ENCODE measurements at places on chromosomes 3 and 15.

DNA sequence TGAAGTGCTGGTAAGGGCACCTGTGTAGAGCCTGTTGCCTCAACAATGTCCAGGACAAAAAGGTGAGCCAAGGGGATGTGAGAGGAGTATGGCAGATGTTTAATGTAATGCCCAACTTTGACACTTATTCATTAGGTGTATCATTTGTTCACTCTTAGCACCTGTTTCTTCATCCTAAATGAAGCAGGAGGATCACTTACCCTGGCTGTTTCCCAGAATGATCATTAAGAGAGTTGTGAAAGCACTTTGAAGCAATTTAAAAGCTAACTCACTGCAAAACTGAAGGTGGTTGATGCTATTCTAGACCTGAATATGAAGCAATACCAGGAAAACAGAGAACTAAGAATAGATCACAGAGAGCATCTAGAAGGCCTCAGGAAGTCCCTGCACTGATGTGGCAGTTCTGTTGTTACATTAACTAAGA is 3.4 kb upstream of the HHLA2 start:
- no peak for DNase-seq

DNA sequence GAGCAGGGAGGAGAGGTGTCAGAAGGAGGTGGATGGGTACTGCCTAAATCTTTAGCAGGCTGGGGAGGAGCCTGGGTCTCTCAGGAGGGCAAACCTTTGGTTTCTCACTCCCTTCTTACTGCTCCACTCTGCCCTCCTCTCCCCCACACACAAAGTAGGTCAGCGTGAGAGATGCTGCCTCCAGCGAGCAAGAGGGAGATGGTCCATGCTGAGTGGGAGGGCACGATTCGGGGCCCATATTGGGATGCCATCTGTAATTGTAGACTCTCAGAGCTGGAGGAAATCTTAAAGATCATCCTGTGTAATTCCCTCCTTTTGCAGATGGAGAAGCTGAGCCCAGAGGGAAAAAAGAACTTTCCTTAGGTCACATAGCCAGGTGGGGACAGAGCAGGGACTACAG is 34.2 kb upstream of the SYN2 start:
- no peak for DNase-seq

DNA sequence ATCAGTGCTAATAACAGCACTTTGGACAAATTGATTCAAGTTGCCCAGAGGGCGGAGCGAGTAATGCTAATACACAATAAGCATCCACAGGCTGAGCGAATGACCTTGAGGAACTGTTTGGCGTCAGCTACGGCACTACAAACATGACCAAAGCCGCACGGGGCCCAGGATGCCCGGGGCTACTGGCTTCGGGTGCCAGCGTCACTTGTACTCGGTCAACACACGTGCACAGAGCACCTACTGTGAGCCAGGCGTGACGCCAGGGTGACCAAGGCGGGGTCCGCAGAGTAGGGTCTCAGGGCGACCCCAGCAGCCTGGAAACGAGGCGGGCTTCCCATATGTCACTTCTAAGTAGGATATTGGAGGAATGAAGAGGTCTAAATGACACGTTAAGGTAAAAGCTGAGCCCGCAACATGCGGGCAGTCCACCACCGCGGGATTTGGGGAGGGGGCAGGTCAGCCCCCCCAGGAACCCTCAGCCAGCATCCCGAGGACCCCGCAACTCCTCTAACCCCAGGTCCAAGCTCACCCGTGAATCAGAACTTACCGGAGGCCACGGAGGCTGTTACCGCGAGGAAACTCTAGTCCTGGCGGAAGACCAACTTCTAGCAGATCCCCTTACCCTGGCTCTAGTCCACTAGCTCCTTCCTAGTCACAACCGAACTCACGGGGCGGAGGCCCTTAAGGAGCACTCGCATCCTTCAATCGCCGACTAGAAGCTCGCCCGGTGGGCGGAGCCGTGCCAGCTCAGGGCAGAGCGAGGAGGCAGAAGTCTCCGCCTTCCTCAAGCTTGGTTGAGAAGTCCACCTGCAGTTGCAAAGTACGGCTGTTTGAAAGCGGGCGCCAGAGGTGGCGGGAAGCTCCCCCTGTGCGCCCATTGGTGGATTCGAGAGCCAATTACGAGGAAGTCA is at the start of gene CEP152:
CEP152 (minus strand) TSS at position 656 of the 911 bp plus-strand sequence. CDS start 5,420 bp downstream, outside the sequence.
- peak; percentile 98 for DNase-seq

- DNase-seq = no peak
Measured at GRCh38 chr3:189325454-189325853, 153.7 kb downstream of the TPRG1 start.

GRCh38 chr3:100150473-100150872 is 36.2 kb upstream of the FILIP1L start:
- DNase-seq = no peak

GRCh38 chr15:58677426-58677825 is 72.1 kb downstream of the ADAM10 start:
- DNase-seq = no peak

DNA sequence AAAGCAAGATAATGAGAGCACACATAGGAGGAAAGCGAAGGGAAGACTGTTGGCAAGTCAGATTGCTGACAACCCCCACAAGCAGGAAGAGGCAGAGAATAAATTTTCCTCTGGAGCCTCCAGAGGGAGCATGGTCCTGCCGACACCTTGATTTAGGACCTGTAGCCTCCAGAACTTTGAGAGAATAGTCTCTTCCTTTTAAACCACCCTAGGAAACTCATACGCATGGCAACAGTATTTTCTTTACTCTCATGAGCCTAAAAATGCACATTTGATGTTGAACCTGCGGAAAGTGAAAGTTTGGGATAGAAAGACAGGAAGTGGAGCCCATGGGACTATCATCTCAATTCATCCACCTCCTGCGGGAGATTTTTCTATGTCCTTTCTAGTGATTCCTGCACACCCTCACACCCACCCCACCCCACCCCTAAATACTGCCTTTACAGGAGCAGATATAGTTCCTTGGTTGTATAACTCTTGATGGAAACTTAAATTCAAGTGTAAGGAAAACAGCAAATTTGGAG is 116.7 kb upstream of the LPP start:
- DNase-seq = no peak

- no peak for DNase-seq
Measured at GRCh38 chr3:41693799-41694198, 268.1 kb downstream of the ULK4 start.

GRCh38 chr15:75669191-75669878 is 21.6 kb downstream of the SNX33 start:
- peak; percentile 97 for DNase-seq

DNA sequence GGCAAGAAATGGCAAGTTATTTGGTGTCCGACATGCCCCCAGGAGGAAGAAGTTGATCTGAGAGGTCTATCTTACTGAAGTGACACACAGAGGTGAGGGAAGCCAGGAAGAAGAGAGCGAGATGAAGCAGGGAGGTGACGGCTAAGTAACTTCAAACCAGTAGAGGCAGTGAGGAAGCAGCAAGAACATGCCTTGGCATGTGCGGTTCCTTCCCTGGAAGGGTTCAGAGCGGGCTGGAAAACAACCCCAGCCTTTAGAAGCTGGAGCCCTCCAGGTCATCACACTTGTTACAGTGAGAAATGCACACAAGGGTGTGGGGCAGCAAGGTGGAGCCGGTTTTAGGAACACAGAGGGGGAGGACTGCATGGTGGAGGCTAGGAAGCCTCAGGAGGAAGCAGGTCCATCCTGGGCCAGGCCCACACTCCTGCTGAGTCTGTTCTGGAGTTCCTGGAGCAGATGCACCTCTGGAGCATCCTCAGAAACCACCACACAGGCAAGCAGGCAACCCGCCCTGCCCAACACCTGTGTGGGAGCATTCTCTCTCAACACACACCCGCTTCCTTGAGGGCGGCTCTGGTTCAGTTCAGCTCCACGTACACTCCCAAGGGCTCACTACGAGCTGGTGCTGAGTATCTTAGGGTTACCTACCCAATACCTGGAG is 47.1 kb downstream of the POC1A start:
- DNase-seq = peak; percentile 45

- DNase-seq = no peak
Measured at GRCh38 chr3:136962927-136963326, 5.1 kb downstream of the IL20RB start.

- no peak for DNase-seq
Measured at GRCh38 chr3:23752126-23752525, 53.6 kb upstream of the UBE2E1 start.

- DNase-seq = no peak
Measured at GRCh38 chr3:143203142-143203541, 83.6 kb downstream of the CHST2 start.

- no peak for DNase-seq
Measured at GRCh38 chr15:77506311-77507142, 85.8 kb downstream of the HMG20A start.

GRCh38 chr3:20015525-20015924 is 3.5 kb upstream of the PP2D1 start:
- DNase-seq = no peak

DNA sequence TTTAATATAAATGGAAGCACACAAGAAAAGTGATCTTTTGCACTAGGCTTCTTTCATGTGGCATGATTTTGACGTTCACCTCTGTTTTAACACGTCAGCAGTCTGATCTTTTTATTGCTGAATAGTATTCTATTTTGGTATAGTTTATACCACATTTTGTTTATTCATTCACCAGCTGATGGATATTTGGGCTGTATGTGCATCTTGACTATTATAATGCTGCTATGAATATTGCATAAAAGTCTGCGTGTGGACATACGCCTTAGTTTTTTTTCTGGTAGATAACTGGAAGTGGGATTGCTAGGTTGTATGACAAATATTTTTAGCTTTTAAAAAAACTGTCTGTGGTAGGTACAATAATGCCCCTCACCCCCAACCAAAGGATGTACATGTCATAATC is 14.4 kb downstream of the NAA50 start:
- DNase-seq = no peak

DNA sequence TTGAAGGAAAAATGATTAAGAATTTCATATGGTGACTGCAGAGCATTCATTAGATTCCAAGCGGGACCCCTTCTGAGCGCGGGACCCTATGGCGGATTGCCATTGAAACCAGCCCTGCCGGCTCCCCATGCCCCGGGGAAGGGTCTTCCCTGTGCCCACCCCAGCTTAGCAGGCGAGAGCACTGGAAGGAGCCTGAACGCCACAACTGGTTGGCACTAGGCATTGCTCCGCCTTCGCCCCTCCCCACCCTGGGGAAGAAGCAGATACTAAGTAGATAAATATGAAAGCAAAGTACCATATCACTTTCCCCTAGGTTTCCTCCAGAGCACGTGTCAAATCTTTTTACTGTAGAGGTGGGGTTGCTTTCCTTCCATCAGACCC is 70.7 kb downstream of the CYP19A1 start:
- DNase-seq = no peak

GRCh38 chr15:57835119-57835518 is 128.6 kb downstream of the POLR2M start:
- no peak for DNase-seq

DNA sequence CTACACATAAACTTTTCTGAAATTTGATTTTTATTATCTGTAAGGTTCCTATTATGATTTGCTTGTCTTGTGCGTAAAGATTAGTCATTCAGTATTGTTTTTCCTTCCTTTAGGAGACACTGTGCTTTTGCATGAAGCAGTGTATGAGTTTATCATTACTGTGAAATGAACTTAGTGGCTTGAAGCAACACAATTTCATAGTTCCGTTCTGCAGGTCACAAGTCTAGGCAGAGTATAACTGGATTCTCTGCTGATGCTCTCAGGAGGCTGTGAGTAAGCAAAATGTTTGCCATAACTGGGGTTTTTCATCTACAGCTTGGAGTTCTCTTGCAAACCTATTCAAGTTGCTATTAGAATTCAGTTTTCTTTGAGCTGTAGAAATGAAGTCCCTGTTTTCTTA is 1136.1 kb downstream of the OTOL1 start:
- DNase-seq = no peak

GRCh38 chr3:9512456-9513045 is 41.1 kb downstream of the LHFPL4 start:
- DNase-seq = no peak

DNA sequence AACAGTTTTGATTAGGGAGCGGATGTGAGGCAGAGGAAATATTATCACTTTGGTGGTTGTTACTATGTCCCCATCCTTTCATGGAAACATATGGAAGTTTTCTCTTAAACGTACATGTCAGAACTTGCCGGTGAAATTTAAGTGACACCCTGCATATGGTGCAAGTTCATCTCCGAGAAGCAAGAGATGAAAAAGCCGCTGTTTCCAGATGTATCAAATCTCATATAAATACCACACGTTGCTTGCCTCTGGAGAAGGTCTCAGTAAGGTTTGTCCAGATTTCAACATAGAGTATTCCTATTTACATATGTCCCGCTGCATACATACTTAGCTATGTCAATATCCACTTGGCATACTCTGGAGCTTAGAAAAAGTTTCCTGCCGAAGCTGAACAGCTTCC is 172.2 kb upstream of the ICE2 start:
- DNase-seq = no peak

DNA sequence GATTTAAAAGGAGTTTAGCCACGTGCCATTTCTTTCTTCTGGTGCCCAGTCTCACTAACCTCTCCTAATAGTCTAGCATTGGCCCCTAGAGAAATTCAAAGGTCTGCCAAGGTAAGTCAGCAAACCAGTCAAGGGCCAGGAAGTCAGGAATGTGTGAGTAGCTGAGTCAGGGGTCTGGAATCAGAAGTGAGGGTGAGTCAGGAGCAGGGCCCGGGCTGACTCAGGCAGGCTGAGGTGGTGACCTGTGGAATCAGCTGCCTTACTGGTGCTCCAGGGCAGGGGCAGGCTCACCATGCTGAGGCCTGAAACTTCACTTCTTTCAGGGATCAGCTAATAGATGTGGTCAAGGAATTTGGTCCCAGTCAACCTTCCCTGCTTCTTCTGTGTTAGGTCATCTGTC is 105.8 kb upstream of the MYZAP start:
- DNase-seq = peak; percentile 77

GRCh38 chr3:98329392-98330124 is 24.1 kb upstream of the OR5K4 start:
- DNase-seq = peak; percentile 3

DNA sequence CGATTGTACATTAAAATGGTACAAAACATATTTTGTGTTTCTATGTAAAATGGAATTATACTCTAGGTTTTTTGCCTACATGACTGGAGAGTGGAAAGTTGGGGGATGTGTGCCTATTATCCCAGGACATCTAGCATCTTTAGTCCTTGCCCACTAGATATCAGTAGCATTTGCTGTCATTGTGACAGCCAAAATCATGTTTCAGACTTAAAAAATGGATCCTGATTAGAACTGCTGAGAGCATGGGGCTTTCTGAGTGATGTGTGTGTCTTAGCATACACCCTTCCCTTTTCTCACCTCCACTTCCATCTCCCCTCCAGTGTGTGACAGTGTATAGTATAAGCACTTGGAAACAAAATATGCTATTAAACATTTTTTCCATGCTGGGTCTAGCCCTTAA is 13.3 kb downstream of the ARMC8 start:
- DNase-seq = no peak

- no peak for DNase-seq
Measured at GRCh38 chr3:186081678-186082077, 27.2 kb downstream of the ETV5 start.

GRCh38 chr3:88758676-88759075 is 348.7 kb upstream of the EPHA3 start:
- DNase-seq = no peak

DNA sequence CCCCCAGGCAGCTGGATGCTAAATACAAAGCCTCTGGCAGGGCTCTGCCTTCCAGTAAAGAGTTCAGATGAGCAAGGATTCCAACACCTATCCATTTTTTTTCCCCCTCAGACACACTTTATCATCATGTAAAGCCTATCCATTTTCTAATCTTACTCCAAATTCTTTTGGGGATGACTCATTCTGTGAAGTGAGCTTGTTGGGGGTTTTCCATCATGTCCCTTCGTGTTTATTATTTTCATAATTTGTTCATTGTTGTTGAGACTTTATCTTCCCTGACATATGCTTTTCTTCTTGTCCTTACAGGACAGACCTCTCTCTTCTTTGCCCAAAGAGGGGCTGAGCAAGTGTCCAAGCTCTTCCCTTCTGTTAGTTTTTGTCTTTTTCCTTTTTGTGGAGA is 34.7 kb upstream of the SH3BP5 start:
- no peak for DNase-seq

Measured in epithelial cell of prostate (primary cell).